ENCODE measurements at places on chromosomes 4 and X. TPM values are rescaled to one million over a fixed set of nuclear protein-coding genes. Genes with fewer than 3 reads are reported as not detected.

WAS gene
- total RNA-seq = 0.14 TPM

GYG2 gene
- 18.2 TPM for total RNA-seq

HS6ST2 gene
- total RNA-seq = 0.22 TPM

REELD1 gene
- not detected for total RNA-seq

PLAC8 gene
- total RNA-seq = not detected

CT47B1 gene
- not detected for total RNA-seq

TLL1 gene
- 0.22 TPM for total RNA-seq

HMX1 gene
- not detected for total RNA-seq

GLA gene
- total RNA-seq = 38.7 TPM

ASB11 gene
- not detected for total RNA-seq

SYNPO2 gene
- total RNA-seq = 17.0 TPM

GPR119 gene
- not detected for total RNA-seq

SLC10A6 gene
- not detected for total RNA-seq

SAGE1 gene
- total RNA-seq = not detected

CDKL2 gene
- 0.29 TPM for total RNA-seq

TMEM255A gene
- not detected for total RNA-seq

PRSS12 gene
- total RNA-seq = 14.2 TPM

NHSL2 gene
- 1.4 TPM for total RNA-seq

MAGEB2 gene
- total RNA-seq = not detected

Data from placental pericyte (primary cell).